Stimulated activated CD4-positive, alpha-beta T cell treated with anti-CD3 and anti-CD28 coated beads, TNF-alpha, amount 100 ng/mL, for 4 hours (primary cell): ENCODE measurements at places on chromosomes 13 and 19.

DNA sequence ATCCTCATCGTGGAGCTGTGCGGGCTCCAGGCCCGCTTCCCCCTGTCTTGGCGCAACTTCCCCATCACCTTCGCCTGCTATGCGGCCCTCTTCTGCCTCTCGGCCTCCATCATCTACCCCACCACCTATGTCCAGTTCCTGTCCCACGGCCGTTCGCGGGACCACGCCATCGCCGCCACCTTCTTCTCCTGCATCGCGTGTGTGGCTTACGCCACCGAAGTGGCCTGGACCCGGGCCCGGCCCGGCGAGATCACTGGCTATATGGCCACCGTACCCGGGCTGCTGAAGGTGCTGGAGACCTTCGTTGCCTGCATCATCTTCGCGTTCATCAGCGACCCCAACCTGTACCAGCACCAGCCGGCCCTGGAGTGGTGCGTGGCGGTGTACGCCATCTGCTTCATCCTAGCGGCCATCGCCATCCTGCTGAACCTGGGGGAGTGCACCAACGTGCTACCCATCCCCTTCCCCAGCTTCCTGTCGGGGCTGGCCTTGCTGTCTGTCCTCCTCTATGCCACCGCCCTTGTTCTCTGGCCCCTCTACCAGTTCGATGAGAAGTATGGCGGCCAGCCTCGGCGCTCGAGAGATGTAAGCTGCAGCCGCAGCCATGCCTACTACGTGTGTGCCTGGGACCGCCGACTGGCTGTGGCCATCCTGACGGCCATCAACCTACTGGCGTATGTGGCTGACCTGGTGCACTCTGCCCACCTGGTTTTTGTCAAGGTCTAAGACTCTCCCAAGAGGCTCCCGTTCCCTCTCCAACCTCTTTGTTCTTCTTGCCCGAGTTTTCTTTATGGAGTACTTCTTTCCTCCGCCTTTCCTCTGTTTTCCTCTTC lies 6.3 kb downstream of the MYADM start:
- no peak for DNase-seq

DNA sequence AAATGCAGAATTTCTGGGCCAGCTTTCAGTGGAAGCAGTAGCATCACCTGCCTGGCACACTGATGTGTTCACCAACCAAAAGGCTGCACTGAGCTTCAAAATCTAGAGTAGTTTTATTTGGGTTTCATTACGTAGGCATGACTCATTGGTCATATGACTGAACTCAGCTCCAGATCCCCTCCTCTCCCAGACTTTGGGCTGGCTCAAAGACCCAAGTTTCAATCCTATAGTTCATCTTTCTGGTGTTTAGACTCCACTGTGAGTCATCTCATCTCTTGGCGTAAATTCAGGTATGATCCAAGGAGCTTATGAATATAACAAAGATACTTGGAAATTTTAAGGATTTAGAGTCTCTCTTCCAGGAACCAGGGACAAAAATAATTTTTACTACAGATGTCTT lies 17.7 kb downstream of the ZMYM5 start:
- no peak for DNase-seq

DNA sequence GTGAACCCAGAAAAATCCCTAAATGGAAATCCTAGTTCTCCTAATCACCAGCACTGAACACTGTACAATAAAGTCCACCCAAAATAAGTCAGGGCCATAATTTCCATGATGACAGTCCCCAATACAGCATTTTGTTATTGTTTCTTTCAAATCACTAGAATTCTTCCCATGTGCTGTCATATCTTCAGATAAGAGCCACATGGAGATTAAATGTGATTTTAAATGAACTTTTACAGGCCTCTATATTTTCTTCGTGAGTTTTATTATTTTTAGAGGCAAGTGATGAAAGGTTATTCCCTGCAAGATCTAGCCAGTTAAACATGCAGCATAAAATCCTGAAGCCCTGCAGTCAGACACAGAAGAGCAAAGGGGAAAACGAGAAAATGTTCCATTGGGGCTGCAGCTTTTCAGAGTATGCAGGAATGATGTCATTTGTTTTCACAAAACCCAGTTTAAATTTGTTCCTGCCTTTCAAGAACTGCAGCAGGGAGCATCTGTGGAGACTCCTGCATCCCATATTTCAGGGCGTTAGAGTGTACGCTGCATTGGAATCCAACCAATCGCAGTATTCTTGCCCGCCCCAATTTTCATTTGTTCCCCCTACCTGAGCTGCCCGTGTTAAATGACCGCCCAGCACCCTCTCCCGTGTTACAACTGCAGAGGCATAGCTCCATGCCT lies 167.2 kb upstream of the KLF12 start:
- DNase-seq = no peak

GRCh38 chr19:33366897-33367296 lies 6.6 kb upstream of the CEBPG start:
- DNase-seq = no peak

GRCh38 chr13:46593398-46593797 lies 40.4 kb downstream of the LRCH1 start:
- DNase-seq = peak; percentile 5

DNA sequence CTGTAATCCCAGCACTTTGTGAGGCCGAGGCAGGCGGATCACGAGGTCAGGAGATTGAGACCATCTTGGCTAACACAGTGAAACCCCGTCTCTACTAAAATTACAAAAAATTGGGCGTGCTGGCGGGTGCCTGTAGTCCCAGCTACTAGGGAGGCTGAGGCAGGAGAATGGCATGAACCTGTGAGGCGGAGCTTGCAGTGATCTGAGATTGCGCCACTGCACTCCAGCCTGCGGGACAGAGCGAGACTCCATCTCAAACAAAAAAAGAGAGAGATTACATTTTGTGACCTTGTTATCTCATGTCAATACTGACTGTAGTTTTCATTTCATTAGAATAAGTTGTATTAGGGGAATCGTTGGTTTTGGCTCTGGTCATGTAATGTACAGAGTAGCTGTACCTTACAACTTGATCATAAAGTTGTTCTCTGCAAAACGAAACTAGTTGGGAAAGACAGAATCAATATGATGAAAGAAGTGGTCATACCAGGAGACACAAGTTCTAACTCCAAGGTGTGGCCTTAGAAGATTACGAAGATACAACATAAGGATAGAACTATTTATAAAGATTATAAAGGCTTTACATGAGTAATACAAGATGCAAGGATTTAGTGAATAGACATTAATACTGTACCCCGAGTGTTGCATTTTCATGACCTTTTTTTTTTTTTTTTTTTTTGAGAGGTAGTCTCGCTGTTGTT lies 15.3 kb downstream of the TMEM38A start:
- DNase-seq = no peak

GRCh38 chr13:22091222-22091970 lies 420.5 kb downstream of the FGF9 start:
- no peak for DNase-seq
